Germinal center (tissue), 1 donor: ENCODE measurements at places on chromosomes 11 and 22.

DNA sequence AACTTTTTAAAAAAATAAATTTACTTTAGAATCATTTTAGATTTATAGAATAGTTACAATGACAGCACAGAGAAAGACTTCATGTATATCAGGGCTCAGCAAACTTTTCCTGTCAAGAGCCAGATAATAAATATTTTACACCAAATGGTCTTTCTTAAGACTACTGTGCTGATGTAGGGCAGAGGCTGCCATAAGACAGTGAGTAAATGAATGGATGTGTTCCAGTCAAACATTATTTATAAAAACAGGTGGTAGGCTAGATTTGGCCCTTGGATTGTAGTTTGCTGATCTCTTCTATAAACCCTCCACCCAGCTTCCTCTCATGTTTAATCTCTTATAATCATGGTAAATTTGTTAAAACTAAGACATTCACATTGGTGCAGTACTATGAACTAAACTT lies 33.0 kb downstream of the CECR2 start:
- DNase-seq, result no peak

GRCh38 chr22:23970201-23970641 lies 3.5 kb downstream of the DDTL start:
- no peak for DNase-seq

- peak; percentile 73 for DNase-seq
Observed at GRCh38 chr22:39148727-39149535, 3.5 kb downstream of the CBX7 start.

GRCh38 chr11:79428406-79428805 lies 12.4 kb downstream of the TENM4 start:
- DNase-seq, result no peak
